ENCODE measurements at places on chromosomes 3 and 15.
A peak's percentile ranks its signal among the peaks of the same experiment; 100 is the strongest.

GRCh38 chr3:117346901-117347300, 637.3 kb downstream of the TUSC7 start:
- DNase-seq, result no peak

- peak; percentile 14 for DNase-seq
Observed at GRCh38 chr3:173584093-173584837, 186.7 kb downstream of the NLGN1 start.

DNA sequence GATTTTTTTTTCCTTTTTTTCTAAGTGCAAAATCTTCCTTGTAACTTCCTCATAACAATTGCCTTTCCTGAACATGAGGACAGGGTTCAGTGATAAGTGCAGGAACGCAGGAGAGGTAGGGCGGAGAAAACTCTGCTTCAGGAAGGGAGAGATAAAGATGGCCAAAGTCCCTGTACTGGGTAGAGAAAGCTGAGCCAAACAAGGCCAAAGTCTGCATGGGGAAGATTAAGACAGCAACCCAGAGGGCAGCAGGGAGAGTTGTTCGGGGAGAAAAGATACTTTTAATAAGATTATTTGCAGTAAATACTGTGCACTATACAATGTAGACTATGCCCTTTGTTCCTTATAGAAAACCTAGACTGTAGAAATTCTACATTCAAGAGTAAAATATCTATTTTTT, 55.4 kb upstream of the LRRFIP2 start:
- no peak for DNase-seq

GRCh38 chr3:135238871-135239614, 444.0 kb downstream of the EPHB1 start:
- DNase-seq, result no peak

DNA sequence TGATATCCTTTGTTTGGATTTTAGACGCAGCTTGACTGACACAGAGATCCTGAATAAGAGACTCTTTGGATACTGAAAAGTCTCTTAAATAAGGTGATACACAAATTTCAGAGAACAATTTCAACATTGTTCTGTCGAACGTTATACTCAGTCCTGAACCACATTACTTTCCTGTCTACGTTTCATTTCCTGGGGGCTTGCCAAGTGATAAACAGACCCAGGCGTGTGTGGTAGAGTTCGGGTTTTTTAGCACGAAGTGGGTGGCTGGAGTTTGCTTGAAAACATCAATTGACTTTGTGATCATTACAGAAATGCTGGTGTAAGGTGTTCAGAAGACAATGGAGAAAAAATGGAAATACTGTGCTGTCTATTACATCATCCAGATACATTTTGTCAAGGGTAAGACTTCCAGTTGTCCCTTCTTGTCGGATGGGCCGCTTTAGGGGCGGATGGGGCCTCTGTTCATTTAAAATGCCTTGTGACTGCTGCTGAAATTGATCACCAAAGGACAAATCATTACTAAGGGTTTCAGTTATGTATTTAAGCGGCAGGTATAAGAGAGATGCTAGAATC, at the start of gene CD96:
TSS of gene CD96 (plus strand) at position 287 of the 573 bp plus-strand sequence. CDS start at position 339, 52 bp downstream.
- no peak for DNase-seq

DNA sequence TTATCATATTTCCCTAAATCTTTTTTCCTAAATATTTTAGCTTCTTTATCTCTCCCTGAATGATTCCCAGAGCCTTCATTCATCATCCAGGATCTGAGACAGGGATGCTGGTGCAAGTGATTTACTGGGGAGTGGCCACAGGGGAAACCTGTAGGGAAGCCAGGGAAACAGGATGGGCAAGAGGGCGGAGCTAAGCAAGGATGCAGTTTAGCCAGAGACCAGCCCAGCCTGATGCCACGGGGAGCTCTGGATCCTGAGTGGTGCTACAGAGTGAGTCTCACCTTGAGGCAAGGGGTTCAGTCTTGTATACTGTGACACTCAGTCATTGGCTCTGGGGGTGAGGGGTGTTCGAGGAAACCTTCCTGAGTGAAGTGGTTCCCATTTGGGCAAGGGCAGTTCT, 39.7 kb upstream of the LRRFIP2 start:
- no peak for DNase-seq

DNA sequence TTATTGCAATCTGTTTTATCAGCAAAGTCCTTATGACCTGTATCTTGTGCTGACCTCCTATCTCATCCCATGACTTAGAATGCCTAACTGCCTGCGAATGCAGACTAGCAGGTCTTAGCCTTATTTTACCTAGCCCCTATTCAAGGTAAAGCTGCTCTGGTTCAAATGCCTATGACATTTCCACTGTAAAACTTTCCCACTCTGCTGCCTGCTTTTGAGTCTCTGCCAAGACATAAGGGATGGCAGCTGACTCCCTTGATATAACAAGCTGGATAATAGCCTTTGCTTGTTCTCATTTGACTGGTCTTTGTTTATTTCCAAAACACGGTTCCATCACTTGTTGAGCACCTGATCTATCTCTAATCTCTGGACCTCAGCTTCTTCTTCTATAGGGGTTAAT, 131.9 kb upstream of the STRIT1 start:
- DNase-seq, result no peak

GRCh38 chr3:62718011-62718410, 157.2 kb downstream of the CADPS start:
- DNase-seq, result no peak

DNA sequence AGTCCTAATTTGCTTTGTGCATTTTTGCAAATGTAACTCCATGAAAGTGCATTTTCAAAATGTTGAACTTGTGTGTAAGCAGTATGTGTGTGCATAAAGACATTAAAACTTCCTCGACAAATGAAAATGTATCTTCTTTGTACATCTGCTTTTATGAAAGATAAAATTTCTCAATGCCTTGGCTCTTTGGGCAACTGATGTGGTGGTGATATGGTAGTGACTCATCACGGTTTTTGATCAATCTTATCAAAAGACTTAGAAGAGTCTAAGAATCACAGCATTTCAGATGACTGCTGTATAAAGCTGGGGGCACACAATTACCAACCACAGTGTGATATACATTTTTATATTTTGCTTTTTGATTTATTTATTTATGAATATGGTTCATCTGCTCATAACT, 5.4 kb upstream of the MASP1 start:
- no peak for DNase-seq

DNA sequence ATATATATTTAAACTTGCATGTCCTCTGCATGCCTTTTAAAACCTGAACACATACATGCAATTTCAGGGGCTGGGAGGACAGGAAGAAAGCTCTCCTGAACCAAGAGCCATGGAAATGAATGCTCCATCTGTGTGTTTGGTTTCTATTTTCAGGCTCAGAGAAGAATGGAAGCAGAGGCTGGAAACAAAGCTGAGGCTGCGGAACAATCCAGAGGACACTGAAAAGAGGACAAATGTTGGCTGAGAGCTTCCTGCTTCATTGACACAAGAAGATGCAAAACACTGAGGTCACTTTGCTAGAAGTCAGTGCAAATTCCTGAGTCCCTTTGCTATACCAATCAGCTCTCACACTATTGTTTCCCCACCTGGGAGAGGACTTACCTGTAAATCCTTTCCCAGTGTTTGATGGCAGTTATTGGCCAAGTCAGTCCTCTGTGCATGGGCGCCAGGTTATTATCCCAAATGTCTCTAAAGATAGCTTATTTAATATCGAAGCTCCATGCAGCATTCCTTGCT, 12.7 kb downstream of the FAM240A start:
- DNase-seq, result no peak
